ENCODE measurements at places on chromosomes 16 and 17.

- no peak for DNase-seq
Measured at GRCh38 chr17:64161380-64162176, 31.6 kb upstream of the ERN1 start.

DNA sequence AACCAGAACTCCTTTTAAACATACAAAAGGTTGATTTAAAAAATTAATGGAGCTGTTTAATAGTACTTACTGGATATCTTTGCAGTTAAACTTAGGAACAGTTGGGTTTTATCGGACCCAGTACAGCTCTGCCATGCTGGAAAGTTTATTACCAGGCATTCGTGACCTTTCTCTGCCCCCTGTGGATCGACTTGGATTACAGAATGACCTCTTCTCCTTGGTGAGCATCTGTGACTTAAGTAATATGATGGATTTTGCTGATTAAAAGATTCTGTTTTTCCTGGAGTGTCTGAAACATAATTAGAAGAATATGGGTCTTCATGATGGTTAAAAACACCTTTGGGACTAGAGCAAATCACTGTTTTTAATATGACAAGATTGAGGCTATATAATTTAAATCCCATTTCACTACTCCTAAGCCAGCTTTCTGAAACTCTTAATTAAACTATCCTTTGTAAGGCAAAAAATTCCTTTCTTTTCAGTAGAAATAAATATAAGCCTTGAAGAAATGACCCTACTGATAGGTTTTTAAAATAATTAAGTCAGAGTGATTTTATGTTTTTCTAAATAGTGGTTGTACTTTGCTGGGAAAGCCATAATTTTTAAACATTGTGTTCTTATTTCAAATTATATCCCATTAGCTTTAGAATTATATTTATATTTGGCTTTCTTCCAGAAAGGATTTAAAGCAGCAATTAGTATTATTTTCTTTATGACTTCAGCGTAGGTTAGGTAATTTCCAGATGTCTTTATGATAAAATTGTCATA is 45.7 kb upstream of the KPNB1 start:
- DNase-seq, result peak; percentile 38

GRCh38 chr16:15509593-15510535 is 75.5 kb downstream of the BMERB1 start:
- DNase-seq, result peak; percentile 98

DNA sequence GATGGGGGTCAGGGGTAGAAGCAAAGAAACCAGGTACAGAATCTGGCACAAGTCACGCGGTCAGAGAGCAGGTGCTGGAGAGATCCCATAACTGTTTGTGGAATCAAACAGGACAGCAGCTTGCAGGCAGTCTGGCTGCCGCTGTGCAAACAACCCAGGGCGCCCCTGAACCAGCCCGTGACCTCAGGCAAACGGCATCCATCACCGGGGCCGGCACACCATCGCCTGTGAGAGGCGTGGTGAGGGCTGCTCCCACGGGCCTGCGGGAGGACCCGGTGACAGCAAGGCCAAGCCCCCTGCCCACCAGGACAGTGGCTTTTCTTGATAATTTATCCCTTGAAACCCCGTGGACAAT is 47.9 kb downstream of the CBFA2T3 start:
- DNase-seq, result no peak

GRCh38 chr16:26708428-26708827 is 358.3 kb upstream of the C16orf82 start:
- DNase-seq, result no peak
